Left hindlimb (tissue), 1 donor: ENCODE measurements at places on chromosomes 12 and 14.
A peak's percentile ranks its signal among the peaks of the same experiment; 100 is the strongest.

DNA sequence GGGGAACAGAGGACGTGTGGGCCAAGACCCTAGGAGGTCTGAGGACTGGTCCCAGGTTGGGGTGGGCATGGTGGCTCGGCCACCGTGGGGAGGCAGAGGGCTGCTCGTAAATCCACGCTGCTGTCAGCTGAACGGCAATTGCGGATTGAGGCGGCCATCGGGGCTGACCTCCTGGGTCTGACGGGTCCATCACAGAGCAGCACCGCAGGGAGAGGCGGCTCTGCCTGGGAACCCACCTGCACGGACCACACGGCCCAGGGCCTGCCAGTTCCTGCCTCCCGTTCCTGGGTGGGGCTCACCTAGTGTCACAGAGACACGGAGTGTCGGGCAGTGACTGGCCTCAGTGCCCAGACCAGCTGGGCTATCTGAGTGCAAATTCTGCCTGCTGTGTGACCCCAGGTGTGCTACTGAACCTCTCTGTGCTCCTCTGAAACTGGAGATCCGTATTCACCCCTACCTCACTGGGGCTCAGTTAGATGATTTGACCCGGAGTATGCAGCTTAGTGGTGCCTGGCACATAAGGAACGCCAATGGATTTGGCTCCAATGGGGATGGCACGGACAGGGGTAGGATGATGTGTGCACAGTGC lies 53.1 kb downstream of the KIF26A start:
- no peak for DNase-seq

DNA sequence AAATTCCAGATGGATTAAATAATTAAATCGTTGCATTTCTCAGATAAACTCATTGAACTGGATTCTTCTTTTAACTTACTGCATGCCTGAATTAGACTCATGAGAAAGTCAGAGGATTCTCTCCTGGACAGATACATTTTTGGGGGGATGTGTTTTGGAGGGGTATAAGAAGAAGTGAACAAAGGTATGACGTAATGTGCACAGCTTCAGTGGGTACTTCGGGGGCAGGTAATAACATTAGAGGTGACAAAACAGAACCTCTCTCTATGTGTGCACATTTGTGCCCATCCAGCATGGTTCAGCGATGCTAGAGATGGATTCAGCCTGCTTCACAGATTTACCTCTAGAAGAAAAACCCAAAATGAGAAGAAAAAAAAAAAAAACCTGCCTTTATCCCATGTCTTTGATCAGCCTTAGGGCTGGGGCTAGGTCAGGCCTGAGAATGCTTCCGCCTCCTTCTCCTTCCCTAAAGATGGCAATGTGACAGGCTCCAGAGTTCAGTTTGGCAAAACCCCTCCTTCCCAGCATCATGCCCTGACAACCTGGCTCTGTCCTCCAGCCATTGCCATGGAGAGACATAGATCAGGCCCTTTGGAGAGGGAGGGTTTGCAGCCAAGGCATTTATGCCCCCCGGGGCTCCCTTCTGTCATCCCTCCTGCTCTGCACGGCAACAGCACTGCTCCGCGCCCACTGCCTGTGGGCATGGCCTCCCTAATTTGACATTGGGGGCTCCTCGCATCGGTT lies 166.7 kb downstream of the KCNA5 start:
- DNase-seq = no peak

DNA sequence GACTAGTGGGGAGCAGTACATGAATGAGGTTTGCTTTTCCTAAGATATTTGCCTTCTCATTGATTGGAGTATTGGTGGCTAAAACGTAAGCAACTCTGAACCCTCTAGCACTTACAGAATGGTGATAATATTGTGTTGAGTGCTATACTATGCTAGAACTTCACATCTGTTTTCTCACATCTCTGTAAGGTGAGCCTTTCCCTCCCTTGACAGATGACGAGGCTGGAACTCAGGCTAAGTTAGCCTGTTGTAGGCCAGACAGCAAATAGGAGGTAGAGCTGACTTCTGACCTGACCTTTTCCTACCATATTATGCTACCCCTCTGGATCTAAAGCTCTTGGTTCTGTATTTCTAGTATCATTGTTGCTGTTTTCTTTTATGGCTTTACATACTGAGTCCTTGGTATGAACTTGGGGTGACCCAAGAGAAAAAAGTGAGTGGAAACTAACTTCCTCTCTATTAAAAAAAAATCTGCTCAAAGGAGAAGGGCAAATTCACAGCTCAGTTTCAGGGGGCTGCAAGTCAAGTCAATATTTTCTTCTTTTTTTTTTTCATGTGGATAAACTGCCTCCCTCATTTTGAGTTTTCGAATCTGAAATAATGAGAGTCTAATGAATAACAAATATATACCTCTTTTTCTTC lies 85.9 kb downstream of the CRADD start:
- DNase-seq = no peak

GRCh38 chr14:70601162-70601561 lies 707 bp upstream of the MED6 start:
- DNase-seq = no peak

- DNase-seq = no peak
These were observed 100.2 kb downstream of the EPS8 start for GRCh38 chr12:15688838-15689625.

- no peak for DNase-seq
These were observed 35.8 kb downstream of the ETV6 start for GRCh38 chr12:11685316-11685715.

- no peak for DNase-seq
These were observed 12.8 kb upstream of the MLEC start for GRCh38 chr12:120674097-120674636.

- DNase-seq = no peak
These were observed 154.1 kb upstream of the ATP2B1 start for GRCh38 chr12:89862511-89863445.

DNA sequence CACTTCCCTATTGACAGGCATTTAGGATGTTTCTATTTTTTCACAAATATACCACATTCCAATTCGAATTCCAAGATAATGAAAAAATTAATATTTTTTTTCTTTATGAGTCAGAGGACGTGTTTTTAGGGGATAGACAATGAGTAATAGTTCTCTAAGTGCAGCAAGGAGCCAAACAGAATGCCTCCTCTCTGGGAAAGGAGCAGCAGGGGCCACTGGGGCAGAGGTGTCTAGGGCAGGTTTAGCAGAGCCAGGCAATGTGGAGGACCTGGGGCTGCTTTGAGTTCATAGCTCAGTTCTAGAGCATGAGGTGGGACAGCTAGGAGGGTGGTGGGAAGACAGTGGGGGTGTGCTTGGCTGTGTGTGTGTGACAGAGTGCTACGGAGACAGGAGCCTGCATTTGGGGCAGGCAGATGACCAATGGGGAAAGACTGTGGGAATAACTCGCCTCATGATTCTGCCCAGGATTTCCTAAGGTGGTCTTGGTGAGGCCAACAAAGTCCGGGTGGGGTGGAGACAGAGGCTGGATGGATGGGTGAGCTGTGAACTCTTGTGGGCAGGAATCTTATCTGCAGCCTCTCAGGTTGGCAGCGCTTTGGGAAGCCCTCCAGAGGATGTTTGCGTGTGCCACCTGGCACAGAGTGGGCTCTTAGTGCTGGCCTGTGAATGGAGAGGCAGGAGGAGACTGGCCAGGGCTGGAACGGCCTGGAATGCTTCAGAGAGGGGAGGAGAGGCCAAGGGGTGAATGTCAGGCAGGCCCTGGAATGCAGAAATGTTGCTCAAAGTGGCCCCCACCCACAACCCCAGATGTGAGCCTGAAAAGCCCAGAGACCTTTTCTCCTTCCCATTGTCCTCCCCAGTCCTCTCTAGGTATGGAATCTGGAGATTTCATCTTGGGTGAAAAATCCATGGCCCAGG lies 2.4 kb upstream of the KRT7 start:
- DNase-seq = no peak

DNA sequence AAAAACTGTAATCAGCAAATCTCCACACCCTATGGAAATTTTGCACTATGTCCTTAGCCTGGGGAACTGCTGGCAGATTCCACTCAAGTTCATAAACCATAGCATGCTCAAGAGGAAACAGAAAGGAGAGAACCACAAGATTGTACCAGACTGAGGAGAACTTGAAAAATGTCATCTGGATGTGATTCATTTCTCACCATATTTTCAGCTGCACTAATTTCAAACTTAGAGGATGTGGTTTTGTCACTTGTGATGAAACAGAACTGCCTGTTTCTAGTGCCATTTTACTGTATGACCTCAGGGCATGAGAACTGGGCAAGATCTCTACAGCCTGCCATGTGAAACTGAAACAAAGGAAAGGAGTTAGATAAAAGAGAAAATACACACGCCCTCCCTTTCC lies 1493.1 kb upstream of the FLRT2 start:
- DNase-seq = no peak

- DNase-seq = no peak
These were observed 87.0 kb downstream of the IRF2BPL start for GRCh38 chr14:76941544-76941943.

DNA sequence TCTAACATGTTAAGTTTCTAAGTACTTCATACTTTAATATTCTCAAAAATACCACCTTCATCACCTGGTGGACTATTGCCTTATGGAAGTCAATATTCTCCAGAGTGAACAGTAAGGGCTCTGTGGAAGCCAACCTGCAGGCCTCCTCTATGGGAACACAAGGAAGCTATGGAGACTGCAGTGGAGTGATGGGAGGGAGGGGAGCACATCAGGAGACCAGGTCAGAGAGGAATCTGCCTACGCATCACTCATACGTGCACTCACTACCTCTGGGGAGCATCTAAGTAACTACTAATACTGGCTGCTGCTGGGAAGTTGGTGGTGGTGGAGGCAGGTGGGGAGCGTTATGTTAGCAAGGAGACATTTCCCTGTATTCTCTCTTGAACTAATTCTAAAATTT lies 19.9 kb downstream of the HECTD4 start:
- no peak for DNase-seq

DNA sequence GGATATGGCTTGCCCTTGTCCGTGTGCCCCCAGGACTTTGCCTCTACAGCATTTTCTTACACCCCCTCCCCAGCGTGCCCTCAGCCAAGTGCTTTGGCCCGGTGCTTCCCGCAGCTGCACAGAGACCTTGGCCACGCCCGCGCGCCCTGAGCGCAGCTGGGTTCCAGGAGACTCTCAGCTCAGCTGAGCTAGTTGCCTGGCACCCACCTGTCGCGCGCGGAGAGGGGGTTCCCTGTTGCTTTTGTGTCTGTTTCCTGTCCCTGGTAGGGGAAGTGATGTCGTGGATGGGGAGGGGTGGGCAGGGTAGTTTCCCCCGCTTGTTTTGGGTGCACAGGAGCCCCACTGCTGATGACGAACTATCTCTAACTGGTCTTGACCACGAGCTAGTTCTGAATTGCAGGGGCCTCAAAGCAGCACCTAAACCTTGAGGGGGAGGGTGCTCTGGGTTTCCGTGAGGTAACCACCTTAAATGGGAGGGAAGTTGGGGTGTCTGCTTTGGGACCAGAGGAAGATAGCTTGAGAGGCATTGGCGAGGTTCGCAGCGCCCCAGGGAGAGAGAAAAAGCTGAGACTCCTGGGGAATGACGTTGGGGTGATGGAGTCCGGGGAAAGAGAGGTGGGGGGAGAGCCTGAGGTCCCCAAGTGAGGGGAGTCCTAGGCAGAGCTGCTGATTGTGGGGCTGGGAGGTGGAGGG lies 1.5 kb downstream of the DIO3 start:
- no peak for DNase-seq

GRCh38 chr14:21014761-21015190 lies 10.1 kb downstream of the NDRG2 start:
- DNase-seq = peak; percentile 88

GRCh38 chr12:94074980-94075629 lies 73.3 kb upstream of the PLXNC1 start:
- peak; percentile 63 for DNase-seq

DNA sequence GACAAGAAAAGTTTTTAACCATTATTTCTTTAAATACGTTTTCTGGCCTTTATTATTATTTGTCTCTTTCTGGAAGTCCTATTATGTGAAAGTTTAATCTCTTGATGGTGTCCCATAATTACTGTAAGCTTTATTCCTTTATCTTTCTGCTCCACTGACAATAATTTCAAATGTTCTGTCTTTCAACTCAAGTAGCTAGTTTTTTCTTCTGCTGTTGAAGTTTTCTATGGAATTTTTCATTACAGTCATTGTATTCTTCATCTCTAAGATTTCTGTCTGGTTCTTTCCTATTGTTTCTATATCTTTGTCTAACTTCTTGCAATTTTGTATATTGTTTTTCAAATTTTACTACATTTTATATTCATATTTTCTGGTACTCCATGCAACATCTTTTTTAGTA lies 173.6 kb upstream of the MGAT4C start:
- DNase-seq = no peak

GRCh38 chr12:27971606-27972005 lies 927 bp downstream of the PTHLH start:
- DNase-seq = no peak

GRCh38 chr14:66992776-66993175 lies 196.5 kb upstream of the GARIN2 start:
- no peak for DNase-seq

GRCh38 chr14:55019968-55020554 lies 6.8 kb downstream of the WDHD1 start:
- DNase-seq = no peak

- DNase-seq = no peak
These were observed 78.0 kb upstream of the SSTR1 start for GRCh38 chr14:38129705-38130104.

DNA sequence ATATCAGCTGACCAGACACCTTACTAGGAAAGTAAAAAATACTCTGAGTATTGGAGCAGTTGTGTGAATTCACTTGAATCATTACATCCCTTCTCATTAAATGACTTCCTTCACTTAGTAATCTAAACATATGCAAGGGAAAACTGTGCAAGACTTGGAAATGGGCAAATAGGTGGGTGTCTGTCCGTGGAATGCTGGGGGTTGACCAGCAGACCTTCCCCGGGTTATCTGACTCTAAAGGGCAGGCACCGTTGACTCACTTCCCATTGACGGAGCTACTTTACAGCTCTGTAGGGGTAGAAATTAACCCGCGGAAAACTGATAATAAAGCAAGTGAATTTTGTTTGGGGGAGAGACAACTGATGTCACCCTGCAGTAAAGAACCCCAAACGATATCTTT lies 199.3 kb downstream of the TTC7B start:
- no peak for DNase-seq
